Heart left ventricle (tissue), 16 donors: ENCODE measurements at places on chromosomes 13 and 19. TPM values are rescaled to one million over a fixed set of nuclear protein-coding genes. Genes with fewer than 3 reads are reported as not detected.

Gene NLRP5
- not detected for total RNA-seq

Gene UBE2L5
- total RNA-seq: not detected

Gene GNA15
- total RNA-seq: 2.2 TPM

Gene HOMER3
- total RNA-seq: 36.8 TPM

Gene ELSPBP1
- total RNA-seq: not detected

Gene ZNF132
- 6.7 TPM for total RNA-seq

DNA sequence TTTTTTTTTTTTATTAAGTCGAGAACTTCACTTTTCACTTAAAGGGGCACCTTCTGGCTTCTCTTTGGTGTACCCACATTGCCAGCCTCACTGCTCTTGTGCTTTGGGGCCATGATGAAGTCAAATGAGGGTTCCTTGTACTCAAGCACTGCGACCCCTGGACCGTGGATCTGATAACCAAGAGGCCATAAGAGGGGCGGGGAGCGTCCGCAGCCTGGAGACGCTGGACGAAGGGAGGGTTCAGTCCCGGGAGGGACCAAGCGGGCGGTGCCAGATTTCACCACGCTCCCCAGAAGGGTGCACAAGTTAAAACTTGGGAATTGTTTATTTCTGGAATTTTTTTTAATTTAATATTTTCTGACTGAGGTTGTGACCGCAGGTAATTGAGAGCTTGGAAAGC, 53.3 kb upstream of the SOX1 start:
- DNase-seq: no peak

GRCh38 chr19:52535771-52536447, 8.4 kb downstream of the ZNF808 start:
- peak; percentile 94 for DNase-seq

DNA sequence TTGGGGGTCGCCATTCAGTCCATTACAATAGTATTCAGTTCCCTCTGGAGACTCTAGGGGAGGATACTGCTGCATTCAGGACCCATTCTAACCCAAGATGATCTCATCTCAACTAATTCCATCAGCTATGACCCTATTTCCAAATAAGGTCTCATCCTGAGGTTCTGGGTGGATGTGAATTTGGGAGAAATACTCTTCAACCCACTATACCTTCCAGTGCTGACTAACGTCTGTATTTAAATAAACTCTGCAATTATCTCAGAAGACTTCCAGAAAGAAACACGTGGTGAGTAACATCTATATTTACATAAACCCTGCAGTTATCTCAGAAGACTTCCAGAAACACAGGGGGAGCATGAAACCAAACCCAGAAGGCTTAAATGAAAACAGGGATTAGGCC, 1300.7 kb downstream of the PCDH9 start:
- DNase-seq: no peak

DNA sequence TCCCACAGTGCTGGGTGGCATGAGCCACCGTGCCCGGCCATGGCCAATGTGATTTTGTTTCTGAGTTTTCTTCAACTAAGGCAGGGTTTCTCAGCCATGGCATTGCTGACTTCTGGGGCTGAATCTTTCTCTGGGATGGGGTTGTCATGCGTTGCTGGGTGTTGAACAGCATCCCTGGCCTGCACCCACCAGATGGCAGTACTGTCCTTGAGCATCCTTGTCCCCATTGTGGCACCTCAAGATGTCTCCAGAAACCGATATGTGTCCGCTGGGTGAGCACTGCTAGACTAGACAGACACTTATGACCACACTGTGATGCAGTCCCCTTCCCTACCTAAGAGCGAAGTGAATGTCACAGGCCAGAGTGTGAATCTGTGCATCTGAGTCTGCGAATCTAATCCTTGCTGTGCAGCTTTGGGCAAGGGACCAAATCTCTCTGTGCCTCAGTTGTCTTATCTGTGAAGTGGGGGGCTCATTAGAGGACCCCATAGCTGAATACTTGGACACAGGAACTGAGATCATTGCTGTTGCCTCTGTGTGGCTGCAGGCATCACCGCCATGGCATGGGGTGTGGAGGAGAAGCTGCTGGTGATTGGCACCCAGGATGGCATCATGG, 50.3 kb upstream of the SIN3B start:
- peak; percentile 47 for DNase-seq

DNA sequence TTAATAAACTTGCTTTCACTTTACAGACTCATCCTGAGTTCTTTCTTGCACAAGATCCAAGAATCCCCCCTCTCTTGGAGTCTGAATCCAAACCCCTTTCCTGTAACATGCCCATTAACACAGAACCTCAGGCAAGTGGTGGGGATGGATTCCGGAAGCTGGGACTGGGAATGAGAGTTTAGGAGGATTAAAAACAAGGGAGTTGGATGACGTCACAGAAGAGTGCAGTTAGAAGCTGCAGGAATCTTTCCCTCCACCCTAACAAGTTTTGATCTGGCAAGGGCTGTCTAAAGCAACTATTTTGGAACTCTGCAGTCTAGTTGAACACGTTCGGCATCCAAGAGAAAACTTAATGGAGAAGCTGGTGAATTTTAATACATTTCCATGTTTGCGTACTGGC, 48.2 kb upstream of the PEPD start:
- DNase-seq: no peak

DNA sequence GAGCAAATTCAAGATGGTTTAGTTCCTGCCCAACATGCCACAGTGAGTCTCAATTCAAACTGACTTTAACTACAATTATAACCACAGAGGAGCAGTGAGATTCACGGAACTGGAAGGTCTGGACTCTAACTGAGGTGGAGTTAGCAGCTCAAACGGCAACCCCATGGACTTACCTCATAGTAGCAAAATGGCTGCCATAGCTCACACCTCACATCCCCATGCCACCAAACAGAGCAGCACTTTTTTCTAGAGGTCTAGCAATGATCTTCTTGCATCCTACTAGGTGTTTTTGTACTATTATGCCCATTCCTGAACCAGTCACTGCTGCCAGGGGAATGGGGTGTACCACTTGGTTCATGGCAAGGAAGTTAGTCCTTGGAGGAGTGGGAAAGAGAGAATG, 87.7 kb downstream of the ZNF536 start:
- DNase-seq: no peak

- DNase-seq: no peak
These were observed 126.7 kb downstream of the MAB21L1 start for GRCh38 chr13:35349673-35350278.

- DNase-seq: no peak
These were observed 6.7 kb downstream of the KLK14 start for GRCh38 chr19:51075998-51076397.

GRCh38 chr13:48678316-48678715, 24.6 kb downstream of the CYSLTR2 start:
- DNase-seq: no peak

DNA sequence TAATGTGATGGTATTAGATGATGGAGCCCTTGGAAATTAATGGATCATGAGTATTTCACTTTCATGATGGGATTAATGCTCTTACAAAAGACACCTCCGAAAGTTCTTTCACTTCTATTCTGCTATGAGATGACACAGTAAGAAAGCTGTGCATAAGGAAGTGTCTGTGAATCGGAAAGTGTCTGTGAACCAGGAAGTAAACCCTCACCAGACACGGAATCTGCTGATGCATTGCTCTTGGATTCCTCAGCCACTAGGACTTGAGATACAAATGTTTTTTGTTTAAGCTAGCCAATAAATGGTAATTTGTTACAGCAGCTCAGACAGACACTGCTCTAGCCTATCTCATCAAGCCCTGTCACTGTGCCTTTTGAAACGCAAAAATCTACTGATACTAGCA, 440.4 kb upstream of the PRR20A start:
- DNase-seq: no peak

GRCh38 chr19:21680671-21681070, 86.7 kb downstream of the ZNF100 start:
- no peak for DNase-seq

- DNase-seq: no peak
These were observed 64.6 kb upstream of the KL start for GRCh38 chr13:32951580-32951979.

DNA sequence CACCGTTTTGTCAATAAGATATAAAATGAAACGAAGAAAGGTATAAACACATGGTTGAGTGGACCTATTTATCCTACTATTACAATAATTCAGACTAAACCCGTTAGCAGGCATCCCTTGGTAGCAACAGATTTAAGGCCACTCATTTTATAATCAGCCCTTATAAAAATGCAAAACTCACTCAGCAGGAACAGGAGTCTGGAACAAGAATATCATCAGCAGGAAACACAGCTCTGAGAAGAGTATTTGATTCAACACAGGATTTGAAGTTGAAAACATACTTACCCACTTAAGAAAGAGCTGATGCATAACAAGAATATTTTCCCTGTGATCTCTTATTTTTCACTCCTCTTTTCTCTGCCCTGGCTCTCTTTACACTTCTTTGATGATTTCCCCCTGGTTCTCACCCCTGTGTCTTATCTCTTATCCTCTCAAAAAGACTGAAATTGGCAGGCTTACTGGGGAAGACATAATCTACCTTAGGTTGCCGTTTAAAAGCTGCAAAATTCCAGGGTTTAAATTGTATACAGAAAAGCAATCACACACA, 1722.7 kb downstream of the SLITRK5 start:
- no peak for DNase-seq

- DNase-seq: no peak
These were observed 30.2 kb downstream of the UPF1 start for GRCh38 chr19:18861917-18862316.

- peak; percentile 97 for DNase-seq
These were observed at the start of gene DNAAF3 for GRCh38 chr19:55166530-55167268. DNAAF3 (minus strand) TSS chr19:55166613; CDS start chr19:55166413, 200 bp downstream.

GRCh38 chr13:80462567-80462966, 121.6 kb upstream of the SPRY2 start:
- no peak for DNase-seq

- DNase-seq: no peak
These were observed 100.2 kb upstream of the SIAH3 start for GRCh38 chr13:45951724-45952123.

DNA sequence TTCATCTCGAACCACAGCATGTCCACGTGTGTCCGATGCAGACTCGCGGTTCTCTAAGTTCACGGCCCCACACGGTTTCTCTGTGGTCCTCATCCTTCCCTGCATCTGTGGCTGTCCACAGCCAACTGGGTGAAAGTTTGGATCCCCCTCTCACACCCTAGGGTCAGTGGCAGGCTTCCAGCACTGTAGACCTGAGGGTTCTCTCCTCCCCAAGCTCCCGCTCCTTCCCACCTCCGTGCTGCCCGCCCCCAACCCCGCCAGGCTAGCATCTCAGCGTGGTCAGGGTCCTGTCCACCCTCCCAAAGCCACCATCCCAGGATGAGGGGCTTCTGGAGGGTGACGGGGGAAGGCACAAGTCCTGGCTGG, 3.0 kb downstream of the ANGPTL4 start:
- no peak for DNase-seq

DNA sequence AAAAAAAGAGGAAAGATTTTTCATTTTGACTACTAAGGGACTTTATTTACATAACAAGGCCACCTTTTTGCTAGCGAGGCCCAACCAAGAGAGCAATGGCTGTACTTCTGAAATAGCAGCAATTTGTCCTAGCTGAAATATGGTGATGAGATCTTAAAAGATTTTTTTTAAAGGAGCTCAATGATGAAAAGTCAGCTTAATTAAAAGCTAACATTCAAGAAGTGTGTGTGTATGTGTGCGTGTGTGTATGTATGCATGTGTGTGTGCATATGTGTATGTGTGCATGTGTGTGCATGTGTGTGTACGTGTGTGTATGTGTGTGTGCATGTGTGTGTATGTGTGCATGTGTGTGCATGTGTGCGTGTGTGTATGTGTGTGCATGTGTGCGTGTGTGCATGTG, 24.6 kb upstream of the TM9SF2 start:
- no peak for DNase-seq

GRCh38 chr13:20188667-20189553, 3.8 kb downstream of the GJB2 start:
- DNase-seq: no peak

DNA sequence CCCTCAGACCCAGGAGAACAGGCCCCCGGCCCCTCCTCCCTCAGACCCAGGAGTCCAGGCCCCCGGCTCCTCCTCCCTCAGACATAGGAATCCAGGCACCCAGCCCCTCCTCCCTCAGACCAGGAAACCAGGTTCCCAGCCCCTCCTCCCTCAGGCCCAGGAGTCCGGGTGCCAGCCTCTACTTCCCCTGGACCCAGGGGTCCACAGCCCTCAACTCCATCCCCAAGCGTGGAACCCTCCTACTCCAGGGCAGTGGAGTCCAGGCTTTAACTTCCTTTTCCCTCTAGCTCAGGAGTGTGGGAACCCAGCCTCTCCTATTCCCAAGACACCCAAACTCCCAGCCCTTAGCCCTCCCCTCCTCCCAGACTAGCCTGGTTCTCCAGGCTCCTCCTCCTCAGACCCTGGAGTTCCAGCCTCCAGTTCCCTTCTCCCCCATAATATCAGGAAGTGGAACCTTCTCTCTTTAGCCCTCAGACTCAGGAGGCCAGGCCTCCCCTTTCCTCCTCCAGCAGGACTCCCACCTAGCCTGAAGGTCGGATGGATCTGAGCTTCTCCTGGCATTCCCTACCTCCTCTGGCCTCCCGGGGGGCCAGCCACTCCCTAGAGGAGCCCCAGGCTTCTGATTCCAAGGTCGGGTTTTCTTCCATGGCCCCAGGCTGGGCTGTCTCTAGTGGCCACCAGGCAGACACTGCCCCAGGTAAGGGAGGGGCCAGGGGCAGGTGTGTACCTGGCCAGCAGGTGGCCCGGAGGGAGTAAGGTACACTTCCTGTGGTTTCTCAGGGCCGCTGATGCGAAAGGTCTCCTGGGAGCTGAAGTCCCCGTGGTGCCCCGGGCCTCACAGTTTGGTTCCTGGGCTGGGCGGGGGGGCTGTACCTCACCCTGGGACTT, at the start of gene TMC4:
Gene TMC4 (minus strand): TSS at position 690 of the 888 bp plus-strand sequence. CDS start 43 bp downstream, at position 647.
- no peak for DNase-seq

- peak; percentile 30 for DNase-seq
These were observed 14.7 kb upstream of the PRR19 start for GRCh38 chr19:42287017-42287826.

DNA sequence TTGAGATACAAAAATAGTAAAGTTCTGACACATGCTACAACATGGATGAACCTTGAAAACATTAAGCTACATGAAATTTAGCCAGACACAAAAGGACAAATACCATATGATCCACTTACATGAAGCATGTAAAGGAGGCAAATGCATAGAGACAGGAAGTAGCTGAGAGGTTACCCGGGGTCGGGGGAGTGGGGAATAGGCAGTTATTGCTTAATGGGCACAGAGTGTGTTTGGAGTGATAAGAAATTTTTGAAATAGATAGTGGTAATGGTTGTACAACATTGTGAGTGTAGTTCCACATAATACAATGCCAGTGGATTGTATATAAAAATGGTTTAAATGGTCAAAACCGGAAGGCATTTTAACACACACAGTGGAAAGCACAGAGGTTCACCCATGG, 4.3 kb downstream of the N4BP2L1 start:
- DNase-seq: no peak
